ENCODE measurements at places on chromosomes 6 and 20.

DNA sequence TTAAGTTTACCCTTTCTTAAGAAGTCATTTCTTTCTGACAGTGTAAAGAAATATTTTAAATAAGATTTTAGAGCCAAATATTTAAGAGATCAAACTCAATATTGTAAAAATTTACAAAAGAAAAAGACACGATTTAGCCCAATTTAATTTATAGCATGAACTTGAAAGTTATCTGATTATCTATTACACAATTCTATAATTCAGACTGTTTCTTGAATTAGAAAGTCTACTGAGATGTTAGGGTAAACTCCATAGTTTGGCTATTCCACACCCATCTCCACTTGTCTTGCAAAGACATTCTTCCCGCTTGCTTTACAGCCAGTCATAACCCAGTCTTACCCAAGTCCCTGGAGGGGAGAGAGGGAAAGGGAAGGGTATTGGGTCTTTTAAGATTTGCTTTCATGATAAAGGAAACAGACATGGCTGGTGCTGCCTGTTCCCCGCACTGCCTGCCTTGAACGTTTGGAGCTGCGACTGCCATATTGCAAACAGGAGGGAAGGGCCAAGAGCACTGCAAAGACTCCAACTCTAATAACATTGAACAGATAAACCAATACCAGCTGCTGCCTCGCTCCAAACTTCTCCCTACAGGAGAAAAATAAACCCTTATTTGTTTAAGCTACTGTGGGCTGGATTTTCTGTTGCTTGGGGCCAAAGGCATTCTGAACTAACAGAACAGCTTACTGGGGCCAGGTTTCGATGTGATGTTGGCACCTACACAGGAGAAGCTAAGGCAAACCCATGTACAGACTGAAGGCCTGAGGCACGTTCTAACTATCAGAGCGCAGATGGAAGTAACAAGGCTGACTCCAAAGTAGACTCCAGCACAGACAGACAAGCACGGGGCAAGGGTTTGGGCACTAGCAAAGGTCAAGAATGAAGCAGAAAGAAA lies 552.3 kb upstream of the JARID2 start:
- DNase-seq, result no peak

GRCh38 chr6:71410681-71411080 lies 122.1 kb downstream of the OGFRL1 start:
- no peak for DNase-seq

DNA sequence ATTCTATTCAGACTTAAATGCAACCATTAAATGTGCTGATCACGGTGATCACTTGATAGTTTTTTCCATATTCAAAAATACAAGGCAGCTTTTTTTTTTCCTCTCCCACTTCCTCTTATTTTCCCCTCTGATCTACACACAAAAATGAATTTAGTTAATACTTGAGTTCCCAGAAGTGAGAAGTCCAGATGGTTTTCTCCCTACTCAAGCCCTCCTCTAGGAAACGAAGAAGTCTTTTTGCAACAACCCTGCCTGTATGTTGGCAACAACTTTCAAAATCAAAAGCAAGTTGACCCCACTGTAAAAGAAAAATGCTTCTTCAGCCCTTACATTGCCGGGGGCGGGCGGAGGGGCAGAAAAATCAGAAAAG lies 24.3 kb downstream of the ARHGAP18 start:
- no peak for DNase-seq

DNA sequence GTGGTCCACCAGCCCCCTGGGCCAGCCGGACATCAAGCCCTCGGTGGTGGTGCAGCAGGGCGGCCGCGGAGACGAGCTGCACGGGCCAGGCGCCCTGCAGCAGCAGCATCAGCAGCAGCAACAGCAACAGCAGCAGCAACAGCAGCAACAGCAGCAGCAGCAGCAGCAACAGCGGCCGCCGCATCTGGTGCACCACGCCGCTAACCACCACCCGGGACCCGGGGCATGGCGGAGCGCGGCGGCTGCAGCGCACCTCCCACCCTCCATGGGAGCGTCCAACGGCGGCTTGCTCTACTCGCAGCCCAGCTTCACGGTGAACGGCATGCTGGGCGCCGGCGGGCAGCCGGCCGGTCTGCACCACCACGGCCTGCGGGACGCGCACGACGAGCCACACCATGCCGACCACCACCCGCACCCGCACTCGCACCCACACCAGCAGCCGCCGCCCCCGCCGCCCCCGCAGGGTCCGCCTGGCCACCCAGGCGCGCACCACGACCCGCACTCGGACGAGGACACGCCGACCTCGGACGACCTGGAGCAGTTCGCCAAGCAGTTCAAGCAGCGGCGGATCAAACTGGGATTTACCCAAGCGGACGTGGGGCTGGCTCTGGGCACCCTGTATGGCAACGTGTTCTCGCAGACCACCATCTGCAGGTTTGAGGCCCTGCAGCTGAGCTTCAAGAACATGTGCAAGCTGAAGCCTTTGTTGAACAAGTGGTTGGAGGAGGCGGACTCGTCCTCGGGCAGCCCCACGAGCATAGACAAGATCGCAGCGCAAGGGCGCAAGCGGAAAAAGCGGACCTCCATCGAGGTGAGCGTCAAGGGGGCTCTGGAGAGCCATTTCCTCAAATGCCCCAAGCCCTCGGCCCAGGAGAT lies 1.0 kb downstream of the POU3F2 start:
- no peak for DNase-seq

GRCh38 chr6:157812425-157813171 lies 10.4 kb upstream of the SNX9 start:
- no peak for DNase-seq

GRCh38 chr20:46132705-46133120 lies 14.6 kb downstream of the CD40 start:
- DNase-seq, result peak; percentile 55

GRCh38 chr20:8535403-8536261 lies 403.6 kb downstream of the PLCB1 start:
- DNase-seq, result no peak

DNA sequence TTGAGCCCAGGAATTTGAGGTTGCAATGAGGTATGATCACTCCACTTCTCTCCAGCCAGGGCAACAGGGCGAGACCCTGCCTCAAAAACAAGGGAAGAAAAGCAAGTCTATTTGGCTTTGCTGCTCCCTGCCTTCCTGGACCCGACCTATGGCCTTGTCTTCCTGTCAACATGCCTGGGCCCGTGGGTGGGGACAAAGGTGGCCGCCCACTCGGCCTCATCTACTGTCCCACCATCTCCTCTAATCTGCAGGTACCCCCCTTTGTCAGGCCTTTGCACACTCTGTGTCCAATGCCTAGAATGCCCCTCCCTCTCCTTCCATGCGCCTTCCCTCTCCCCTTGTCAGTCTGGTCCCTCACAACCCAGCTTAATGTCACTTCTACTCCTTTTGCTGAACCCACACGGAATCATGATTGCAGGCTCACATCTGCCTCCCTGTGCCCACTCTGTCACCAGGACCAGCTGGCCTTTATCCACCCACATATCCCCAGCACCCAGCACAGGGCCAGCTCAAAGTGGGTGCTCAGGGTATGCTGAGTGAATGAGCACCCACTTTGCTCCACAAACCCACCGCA lies 40.3 kb downstream of the MDFI start:
- no peak for DNase-seq

- DNase-seq, result no peak
Measured at GRCh38 chr6:45116714-45117410, 211.3 kb upstream of the RUNX2 start.

DNA sequence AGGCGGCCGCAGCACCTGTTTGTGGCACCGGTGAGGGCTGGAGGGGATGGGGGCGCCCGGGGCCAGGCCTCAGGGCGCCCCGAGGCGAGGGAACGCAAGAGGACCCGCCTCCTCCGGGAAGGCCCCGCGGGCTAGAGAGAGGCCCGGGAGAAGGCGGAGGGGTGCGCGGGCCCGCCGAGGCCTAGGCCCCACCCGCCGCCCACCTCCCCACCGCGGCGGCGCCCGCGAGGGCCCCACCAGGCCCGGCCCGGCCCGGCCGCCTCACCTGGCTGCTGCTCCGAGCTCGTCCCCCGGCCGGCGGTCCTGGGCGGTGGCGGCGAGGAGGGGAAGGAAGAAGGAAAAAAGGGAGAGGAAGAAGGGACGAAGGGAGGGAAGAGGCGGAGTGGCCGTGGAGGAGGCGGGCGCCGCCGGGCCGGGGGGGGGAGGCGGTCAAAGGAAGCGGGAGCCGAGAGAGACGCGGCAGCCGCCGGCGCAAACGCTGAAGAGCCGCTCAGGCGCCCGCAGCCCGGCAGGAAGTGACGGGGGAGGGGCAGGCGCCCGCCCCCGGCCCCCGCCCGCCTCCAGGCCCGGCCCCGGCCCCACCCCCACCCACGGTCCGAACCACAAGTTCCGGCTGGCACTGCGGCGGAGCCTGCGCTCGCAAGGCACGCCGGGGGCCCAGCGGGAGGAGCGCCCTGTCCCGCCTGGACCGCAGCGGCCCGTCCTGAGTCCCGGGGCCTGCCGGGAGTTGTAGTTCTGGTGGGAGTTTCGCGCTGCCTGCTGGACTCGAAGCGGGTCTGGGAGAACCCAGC lies at the start of gene STAU1:
Gene STAU1 (minus strand): TSS at position 484 of the 791 bp plus-strand sequence. CDS start 22,133 bp downstream, outside the sequence.
- DNase-seq, result peak; percentile 96

DNA sequence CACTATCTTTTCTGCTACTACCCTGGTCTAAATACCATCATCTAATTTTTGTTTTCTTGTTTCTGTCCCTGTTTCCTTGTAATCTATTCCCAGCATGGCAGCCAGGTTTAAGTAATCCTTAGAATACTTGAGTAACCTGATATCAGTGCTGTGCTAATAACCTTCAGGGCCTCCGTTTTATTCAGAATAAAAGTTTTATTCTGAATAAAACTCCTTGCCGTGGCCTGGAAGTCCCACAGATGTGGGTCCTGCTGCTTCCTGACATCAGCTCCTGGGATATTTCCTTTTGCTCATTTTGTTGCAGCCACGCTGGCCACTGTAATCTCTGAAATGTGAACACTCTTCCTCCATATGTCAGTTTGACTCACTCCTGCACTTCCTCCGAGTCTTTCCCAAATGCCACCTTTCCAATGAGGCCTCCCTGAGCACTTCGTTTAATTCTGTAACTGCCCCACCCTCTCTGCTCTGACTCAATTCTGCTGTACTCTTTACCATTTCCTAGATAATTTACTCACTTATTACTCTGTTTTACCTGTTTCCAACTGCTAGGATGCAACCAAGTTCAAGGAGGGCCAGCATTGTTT lies 114.0 kb upstream of the FOXA2 start:
- DNase-seq, result no peak

DNA sequence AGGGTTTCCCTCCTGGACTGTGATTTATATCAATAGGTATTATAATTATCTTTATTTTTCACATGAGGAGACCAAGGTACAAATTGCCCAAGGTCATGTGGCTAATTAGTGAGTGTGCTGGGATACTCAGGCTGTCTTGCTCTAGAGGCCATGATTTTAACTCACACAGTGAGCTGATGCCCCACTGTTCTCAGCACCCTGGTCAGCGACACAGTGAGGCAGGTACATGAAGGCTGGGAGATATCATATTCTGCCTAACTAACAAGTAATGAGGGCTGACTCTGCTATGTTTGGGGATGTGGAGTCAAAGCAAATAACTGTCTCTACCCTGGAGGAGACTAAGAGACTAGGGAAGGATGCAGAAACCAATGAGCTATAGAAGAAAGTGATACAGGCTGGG lies 501.1 kb downstream of the PTPRT start:
- no peak for DNase-seq

DNA sequence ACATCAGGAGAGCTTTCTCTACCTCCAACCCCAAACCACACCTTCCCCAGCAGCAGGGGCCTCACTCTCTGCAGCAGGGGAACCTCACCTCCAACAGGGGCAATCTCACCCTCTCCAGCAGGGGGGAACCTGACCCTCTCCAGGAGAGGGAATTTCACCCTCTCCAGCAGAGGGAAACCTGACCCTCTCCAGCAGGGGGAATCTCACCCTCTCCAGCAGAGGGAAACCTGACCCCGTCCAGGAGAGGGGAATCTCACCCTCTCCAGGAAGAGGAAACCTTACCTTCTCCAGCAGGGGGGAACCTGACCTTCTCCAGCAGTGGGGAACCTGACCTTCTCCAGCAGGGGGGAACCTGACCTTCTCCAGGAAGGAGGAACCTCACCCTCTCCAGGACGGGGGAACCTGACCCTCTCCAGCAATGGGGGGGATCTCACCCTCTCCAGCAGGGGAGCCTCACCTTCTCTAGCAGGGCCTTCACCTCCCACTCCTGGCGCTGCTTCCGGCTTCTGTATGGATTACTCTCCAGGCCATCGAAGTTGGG lies 3.1 kb downstream of the B3GALT4 start:
- no peak for DNase-seq

- no peak for DNase-seq
Measured at GRCh38 chr6:134162932-134163331, 110.5 kb upstream of the SLC2A12 start.

- no peak for DNase-seq
Measured at GRCh38 chr6:140779341-140779740, 1353.4 kb upstream of the GJE1 start.

DNA sequence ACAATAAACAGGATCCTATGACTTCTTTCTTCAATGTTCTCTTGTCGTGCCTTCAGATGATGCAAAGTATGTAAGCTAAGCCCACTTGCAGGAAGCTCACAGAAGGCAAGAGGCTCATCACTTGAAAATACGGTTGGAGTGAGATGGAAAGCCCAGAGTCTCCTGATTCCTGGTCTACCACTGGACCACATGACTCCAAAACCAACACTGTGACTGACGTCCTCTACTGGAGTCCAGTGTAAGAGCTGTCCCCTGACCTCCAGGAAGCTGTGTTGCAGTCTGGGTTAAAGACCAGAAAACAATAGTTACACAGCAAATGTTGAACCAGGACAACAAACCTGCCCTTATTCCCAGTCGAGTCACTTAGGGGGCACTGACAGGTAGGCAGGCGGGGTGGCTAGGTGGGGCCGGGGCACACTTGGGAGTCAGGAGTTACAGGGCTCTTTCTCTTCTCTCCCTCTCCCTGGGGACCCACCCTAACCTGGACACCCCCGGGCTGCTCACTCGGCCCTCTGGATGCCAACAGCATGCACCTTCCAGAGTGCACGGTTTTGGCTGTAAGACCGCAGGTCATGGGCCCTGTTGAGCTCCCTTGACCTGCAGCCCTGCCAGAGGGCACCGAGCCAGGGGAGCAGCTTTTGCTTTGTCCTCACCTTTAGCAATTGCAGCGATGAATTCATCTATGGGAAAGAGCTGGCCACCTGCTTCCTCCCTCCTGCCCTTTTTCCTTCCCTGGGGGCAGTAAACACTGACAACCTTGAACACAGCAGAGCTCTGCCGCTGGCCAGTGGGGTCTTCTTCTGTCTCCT lies 7.4 kb downstream of the PCK1 start:
- DNase-seq, result no peak

GRCh38 chr20:14838663-14839628 lies 501.5 kb upstream of the FLRT3 start:
- DNase-seq, result no peak

- no peak for DNase-seq
Measured at GRCh38 chr6:845101-845500, 152.2 kb upstream of the EXOC2 start.

GRCh38 chr20:43323592-43323991 lies 133.9 kb upstream of the PTPRT start:
- no peak for DNase-seq

DNA sequence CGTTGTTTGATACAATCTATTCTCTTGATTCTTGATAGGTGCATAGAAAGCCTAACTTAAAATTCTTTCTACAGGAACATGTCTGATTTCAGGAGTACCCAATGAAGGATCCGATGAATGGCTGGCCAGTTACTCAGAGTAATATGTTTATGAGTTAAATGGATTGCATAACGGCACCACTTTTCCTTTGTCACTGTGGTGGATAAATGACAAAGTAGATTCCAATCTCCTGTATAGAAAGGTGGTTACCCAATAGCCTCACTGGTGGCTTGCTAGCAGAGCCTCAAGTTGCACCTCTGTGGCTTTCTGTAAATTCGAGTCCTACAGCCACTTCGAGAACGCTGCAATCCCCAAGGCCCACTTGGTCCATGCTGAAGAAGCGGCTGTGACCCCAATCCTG lies 28.4 kb downstream of the LHFPL5 start:
- no peak for DNase-seq
